ENCODE measurements at places on chromosomes 7 and 10.
A peak's percentile ranks its signal among the peaks of the same experiment; 100 is the strongest.

- DNase-seq: no peak
Measured at GRCh38 chr7:31071645-31072029, 19.5 kb downstream of the ADCYAP1R1 start.

GRCh38 chr10:15346440-15347141, 24.5 kb downstream of the FAM171A1 start:
- DNase-seq: no peak

GRCh38 chr10:29554660-29555059, 80.1 kb downstream of the SVIL start:
- DNase-seq: no peak

- DNase-seq: no peak
Measured at GRCh38 chr7:45660201-45660900, 86.2 kb downstream of the ADCY1 start.

- no peak for DNase-seq
Measured at GRCh38 chr7:45582868-45583277, 8.7 kb downstream of the ADCY1 start.

GRCh38 chr7:144842377-144842851, 6.6 kb upstream of the TPK1 start:
- DNase-seq: no peak

DNA sequence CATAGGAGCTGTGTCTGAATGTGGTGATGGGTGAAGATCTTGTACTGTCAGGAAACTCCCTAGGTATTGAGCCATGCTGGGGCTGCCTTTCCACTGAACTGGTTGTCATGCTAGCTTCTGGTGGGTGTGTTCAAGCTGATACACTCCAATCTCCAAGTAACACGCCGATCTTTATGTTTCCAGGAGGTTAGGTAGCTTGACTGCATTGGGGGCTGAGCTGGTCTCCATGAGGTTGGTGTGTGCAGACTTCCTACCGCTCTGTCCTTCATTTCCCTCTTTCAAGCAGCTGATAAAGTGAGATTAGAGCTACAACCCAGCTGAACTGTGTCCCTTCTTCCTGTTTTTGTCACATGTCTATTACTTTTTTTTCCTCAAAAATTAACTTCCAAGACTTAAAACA, 265.5 kb downstream of the ANKRD30A start:
- no peak for DNase-seq

GRCh38 chr10:66819691-66820090, 106.1 kb upstream of the LRRTM3 start:
- DNase-seq: no peak

DNA sequence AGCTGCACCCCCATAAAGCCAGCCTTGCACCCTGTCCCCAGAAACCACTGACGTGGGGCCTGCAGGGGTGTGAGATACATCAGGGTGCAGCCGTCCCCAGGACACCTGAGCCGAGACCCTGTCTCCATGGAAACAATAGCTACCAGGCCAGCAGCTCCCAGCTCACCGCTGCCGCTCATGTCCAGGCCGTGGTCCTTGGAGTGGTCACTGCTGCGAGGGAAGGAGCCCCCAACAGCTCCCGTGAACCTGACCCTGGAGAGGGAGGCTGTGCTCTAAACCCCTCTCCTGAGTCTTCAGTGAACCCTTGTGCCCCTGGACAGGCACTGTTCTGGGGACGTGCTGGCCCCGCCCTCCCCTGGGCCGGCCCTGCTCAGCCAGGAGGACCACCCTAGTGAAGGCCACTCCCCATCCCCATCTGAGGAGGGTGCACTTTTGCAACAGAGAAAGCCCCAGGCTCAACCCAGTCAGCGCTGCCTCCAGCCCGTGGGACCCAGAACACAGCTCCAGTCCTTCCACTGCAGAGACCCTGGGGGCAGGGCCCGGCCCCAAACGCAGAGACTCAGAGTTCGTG, 19.6 kb upstream of the INPP5A start:
- DNase-seq: no peak

DNA sequence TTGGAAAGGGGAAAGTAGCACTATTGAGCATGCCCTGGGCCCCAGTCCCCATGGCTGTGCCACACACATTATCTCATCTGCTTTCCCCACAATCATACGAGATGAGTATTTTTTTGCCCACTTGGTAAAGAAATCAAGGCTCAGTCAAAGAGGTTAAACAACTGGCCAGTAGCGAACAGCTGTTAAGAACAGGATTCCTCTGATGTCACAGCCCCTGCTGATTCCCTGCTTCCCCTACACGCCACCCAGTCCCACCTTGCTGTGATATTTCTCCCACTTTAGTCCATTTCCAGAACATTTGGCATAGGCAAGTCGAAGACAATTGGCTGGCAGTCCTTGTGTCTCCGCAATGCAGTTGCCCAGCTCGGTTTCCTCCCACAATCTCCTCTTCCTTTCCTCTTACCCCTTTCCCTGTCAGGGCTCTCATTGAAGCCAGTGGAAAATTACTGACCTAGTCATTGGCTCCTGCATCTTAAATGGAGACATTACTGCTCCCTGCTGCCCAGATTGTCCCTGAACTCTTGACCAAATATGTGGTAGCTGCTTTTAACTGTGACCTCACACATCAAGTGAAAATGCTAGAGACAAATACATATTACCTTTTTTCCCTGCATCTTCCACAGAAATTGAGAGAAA, 56.5 kb upstream of the EEPD1 start:
- no peak for DNase-seq

- no peak for DNase-seq
Measured at GRCh38 chr10:116699471-116700150, 42.8 kb downstream of the HSPA12A start.

DNA sequence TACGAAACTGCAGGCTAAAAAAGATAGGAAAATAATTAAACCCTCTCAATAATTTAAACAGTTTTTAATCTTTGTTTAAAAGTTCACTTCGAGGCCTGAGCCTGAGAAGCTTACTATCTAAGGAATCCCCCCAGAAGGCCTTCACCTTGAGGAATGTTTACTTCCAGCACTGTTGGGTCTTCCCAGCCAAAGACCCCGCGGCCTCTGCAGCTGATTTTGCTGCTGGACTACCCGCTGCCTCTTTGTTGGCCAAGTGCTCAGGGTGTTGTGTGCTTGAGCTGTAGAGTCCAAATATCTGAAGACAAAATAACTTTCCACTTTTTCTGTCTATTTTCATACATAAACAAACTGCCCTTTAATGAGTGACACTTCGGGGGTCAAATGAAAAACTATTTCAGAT, 292.7 kb downstream of the GLRX3 start:
- DNase-seq: no peak

GRCh38 chr7:2643386-2644219, 11.8 kb downstream of the TTYH3 start:
- no peak for DNase-seq

DNA sequence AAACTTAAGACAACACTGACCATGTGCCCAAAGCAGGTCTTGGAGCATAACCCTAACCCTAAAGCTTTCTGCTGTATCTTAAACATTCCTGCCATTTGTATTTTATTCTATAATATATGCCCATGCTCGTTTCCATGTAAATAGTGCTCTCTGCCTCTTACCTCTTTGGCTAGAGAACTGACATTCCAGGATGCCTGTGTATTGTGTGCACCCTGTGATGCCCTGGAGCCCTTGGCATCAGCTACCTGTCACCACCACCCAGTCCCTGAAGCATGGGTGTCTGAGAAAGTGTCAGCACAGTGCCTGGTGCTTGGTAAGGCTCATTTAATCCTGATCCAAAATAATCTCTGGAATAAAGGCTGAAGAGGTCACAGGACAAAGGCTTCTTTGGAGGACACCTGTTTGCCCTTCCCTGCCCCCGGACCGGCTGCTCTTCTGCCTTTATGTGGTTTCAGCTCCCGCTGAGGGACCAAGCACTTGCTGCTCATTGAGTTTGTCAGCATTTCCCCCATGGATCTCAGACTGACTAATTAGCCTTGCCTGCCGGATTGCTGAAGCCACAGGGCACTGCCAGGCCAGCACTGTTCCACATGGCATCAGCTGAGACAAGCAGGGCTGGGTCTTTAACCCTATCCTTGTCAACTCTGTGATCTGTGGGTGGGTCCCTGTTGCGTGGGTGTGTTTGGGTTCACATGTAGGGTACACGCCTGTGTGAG, 139.1 kb upstream of the SORCS3 start:
- no peak for DNase-seq

GRCh38 chr7:156929789-156930539, 19.5 kb upstream of the NOM1 start:
- DNase-seq: no peak

DNA sequence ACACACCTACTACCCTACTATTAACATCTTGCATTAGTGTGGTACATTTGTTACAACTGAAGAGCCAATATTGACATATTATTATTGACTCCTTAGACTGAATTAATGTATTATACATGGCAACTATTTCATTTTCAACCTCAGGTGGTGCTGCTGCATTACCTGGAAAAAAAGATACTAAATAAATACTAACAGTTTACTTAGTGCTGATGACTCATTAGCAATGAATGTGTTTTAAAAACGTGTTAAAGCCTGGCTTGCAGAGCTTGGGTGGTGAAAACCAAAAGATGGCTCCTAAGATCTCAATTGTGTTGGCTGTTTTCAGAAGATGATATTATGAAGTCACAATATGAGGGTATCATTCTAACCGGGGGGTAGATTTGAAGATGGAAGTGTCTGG, 34.8 kb downstream of the CFAP43 start:
- DNase-seq: no peak

- no peak for DNase-seq
Measured at GRCh38 chr7:106165337-106165736, 53.2 kb upstream of the SYPL1 start.

- DNase-seq: no peak
Measured at GRCh38 chr7:1940863-1941262, 270.8 kb downstream of the ELFN1 start.

DNA sequence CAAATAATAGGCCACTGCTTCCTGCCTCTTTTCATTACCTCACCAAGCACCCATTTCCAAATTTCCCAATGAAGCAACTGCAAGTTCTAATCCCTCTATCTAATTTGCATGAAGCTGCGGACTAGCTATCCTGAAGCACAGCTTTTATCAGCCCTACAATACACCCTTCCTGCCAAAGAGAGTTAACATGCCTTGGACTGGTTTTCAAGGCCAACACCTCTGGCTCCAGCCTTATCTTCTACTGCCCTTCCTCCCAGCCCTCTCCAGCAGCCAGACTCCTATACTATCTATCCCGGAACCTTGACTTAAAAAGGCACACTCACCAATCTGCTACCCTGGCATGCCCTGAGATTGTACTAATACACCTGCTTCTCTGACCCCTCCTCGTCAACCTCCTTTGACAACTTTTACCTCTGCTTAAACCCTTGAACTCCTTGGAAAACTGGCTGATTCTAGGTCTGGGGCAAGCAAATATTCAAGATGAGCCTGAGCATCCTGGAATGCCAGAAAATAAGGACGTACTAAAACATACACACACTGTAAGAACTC, 73.4 kb downstream of the SGMS1 start:
- DNase-seq: no peak

GRCh38 chr10:49410365-49411074, 14.6 kb upstream of the DRGX start:
- no peak for DNase-seq

- no peak for DNase-seq
Measured at GRCh38 chr7:50954716-50955115, 172.0 kb upstream of the GRB10 start.

DNA sequence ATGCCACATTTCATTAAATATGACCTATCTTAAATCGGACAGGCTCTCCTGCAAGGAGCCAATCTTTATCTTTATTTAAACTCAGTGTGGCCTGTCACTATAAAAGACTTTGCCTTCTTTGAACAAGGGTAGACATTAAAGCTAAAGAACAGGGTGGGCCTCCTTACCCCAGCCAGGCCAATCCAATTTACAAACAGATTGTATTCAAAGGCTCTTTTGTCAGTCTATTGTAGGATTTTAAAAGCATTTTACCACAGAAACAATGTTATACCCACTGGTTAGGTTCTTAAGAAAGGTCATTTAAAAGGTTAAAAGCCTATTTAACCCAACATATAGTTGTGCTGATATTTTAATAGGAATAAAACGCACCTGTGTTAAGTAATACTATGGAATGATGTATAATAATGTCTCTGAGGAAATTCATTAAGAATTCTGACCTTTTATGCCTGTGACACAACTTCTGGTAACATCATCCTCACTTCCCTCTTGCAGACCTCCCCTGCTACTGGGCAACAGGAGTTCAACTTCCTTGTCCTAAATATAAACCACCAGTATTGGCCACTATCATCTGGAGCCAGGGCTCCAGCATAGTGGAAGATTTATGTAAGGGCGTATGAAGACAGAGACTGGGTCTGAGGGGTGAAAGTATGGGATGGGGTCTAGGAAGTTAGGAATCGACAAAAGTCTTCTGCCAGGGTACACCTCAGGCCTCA, 32.5 kb downstream of the MTERF1 start:
- DNase-seq: no peak

DNA sequence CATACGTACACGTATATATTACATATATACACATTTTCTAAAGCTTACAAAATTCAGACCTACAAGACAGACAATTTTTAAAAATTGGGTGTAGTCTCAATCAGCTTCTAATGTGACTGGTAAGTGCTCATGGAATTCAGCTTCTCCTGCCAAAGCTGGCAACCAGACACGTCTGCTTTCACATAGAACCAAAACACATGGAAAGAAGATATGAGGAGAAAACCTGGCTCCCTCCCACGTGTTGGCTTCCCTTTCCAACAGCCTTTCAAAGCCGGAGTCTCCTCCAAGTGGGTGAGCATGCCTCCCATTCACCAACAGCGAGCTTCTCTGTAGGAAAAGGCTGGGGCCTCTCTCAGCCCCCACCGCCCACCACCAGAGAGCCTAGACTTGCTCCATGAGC, 33.4 kb downstream of the CDCA7L start:
- no peak for DNase-seq

GRCh38 chr7:18290865-18291264, 204.7 kb upstream of the HDAC9 start:
- DNase-seq: no peak

- no peak for DNase-seq
Measured at GRCh38 chr7:22962775-22963350, 51.1 kb downstream of the HYCC1 start.

- DNase-seq: peak; percentile 25
Measured at GRCh38 chr10:75211007-75211691, 553 bp downstream of the VDAC2 start.

DNA sequence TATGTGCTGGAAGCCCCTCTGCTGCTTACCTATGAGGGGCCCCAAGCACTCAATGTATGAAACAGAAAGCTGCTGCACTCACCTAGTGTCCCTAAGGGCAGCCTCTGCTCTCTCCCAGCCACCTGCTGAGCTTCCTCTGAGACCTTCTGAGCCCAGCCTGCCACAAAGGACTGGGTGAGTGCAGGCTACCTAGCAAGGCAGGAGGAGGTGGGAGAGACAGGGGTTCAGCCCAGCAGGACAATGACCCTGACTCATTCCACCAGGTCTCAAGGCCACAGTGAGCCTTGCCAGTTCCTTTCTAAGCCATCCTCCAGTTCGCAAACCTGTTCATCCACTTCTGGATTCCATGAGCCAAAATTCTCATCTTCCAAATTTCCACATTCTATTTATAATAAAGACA, 16.3 kb downstream of the VOPP1 start:
- DNase-seq: no peak

- DNase-seq: no peak
Measured at GRCh38 chr10:124586142-124586541, 124.5 kb downstream of the LHPP start.

GRCh38 chr10:7438196-7438986, 27.6 kb upstream of the SFMBT2 start:
- no peak for DNase-seq

GRCh38 chr7:42661312-42661711, 250.6 kb downstream of the C7orf25 start:
- no peak for DNase-seq
